GM13977 (cell line): ENCODE measurements at places on chromosomes 6 and 20.
A peak's percentile ranks its signal among the peaks of the same experiment; 100 is the strongest.

DNA sequence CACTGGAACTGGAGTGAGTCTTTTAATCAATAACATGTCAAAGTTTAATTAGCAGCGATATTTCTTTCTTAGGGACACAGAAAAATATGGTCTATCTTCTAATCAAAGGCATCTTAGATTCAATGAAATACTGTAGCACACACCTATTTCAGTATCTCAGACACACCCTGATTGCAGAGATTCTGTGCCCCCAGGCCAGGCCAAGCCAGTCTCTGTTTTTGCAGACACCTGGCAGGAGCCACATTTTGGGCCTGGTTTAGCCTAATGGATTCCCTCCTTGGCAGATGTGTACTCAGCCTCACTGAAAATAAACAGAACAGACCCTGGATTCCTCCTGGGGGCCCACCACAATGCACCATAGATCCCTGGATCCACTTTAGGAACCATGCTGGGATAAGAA lies 74.8 kb downstream of the LRFN2 start:
- DNase-seq, result no peak

- DNase-seq, result no peak
Observed at GRCh38 chr6:95574811-95575210, 2.5 kb upstream of the MANEA start.

GRCh38 chr20:61896058-61896961 lies 169.4 kb downstream of the TAF4 start:
- peak; percentile 67 for DNase-seq

DNA sequence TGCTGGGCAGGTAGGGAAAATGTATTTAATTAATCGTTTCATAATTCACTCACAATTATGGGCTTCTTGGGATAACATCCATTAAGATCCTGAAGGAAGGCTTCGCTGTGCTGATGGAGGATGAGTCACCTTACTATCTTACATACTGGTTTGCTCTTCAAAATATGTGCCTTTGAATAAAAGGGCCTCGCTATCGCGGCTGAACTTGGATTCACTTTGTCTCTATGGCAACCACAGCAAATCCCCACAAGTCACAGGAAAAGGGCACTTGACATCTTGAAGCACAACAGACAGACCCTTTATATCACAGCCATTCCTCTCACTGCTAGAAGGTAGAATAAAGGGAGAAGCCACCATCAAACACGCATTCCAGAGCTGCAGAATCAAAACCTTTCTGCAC lies 141.3 kb upstream of the MYLIP start:
- no peak for DNase-seq

GRCh38 chr20:54385746-54386145 lies 89.6 kb upstream of the DOK5 start:
- DNase-seq, result no peak
